Stimulated activated CD4-positive, alpha-beta T cell treated with anti-CD3 and anti-CD28 coated beads, Interleukin-15, amount 100 ng/mL, for 1 hour (primary cell): ENCODE measurements at places on chromosomes 1 and 21.
A peak's percentile ranks its signal among the peaks of the same experiment; 100 is the strongest.

- DNase-seq, result no peak
Measured at GRCh38 chr1:109886827-109887226, 23.8 kb upstream of the CSF1 start.

DNA sequence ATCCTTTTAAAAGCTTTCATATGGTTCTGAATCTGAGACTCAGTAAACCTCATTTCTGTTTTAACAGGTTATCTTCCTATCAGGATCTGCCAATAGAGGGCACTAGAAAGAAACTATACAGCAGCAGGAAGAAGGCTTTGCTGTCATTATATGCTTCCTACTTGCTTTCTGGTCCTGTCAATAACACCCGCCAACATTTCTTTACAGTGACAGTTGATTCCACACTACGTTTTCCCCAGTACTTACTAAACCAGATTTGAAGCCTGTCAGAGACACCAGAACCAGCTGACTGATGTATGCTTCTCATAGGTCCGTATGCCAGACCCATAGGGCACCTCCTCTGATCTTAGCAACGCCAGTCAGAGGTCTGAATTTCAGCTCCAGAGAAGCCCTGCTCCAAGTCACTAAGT is 341.0 kb upstream of the NEGR1 start:
- no peak for DNase-seq

DNA sequence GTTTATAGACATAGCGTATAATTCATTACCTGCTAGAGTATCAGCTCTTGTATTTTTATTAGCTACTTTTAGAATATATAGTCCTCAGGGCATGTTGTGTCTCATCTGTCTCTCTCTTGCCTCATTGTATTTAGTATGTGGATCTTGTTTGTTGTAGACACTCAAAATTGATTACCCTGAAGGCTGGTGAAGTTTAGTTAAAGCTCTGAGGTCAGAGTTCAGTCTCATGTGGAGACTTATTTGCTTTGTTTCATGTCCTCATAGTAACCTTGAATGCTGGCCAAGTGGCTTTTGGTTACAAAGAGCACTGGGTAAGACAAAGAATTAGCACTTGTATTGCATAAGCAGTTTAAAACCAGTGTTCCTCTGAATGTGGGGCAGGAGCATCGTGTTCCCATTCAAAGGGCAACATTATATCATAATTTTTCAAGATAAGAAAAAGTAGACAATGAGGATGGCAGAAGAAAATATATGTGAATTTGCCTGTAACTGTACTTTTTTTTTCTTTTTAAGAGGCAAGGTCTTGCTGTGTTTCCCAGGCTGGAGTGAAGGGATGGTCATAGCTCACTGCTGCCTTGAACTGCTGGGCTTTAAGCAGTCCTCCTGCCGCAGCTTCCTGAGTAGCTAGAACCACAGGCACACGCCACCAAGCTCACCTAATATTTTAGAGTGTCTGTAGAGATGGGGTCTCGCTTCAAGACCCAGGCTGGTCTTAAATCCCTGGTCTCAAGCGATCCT is 17.4 kb downstream of the CNST start:
- no peak for DNase-seq

- no peak for DNase-seq
Measured at GRCh38 chr1:1757422-1758058, 20.7 kb downstream of the NADK start.

GRCh38 chr1:178055779-178056471 is 38.0 kb upstream of the RASAL2 start:
- DNase-seq, result no peak

DNA sequence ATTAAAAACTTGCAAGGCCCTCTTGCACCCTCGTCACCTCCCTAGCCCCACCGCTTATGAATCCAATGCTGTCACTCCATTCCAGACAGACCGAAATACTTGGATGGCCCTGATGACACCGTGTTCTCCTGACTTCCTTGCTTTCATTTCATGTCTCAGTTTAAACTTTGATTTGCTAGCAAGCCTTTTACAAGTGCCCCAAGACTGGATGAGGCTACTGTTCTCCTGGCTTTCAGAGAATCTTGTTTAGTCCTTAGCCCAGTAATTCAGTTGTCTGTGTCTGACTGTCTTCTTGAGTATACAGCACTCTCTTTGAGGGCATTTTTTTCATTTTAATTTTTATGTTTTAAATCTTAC is 824 bp upstream of the IFI44L start:
- DNase-seq, result no peak

DNA sequence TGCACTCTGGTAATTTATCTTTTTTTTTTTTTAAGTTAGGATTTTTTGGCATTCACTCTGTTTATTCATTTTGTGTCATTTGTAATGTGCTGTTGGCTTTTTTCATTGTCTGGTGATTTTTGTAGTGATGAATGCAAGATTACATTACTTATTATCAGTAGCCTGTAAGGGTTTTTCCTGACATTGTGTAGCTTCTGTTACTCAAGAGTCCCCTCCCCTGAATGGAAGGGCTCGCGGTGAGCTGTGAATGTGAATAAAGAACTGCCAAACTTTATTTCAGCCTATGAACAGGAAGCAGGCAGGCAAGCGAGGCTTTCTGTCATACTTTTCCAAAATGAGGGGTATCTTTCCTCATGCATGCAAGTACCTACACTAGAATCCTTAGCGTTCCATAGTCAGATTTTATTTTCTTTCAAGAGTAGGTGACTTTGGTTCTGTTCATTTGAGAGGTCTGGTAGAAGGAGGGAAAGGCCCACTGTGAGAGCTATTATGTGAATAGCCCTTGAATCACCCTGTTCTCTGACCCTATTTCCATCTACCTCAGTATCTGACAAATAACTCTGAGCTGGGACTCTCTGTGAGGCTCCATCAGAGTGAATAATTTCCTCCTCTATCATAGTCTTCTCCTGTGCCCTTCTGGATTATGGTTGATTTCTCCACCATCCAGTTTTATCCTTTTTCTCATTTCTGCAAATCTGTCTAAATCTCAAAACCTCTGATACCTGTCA is 114.0 kb downstream of the CD247 start:
- no peak for DNase-seq

DNA sequence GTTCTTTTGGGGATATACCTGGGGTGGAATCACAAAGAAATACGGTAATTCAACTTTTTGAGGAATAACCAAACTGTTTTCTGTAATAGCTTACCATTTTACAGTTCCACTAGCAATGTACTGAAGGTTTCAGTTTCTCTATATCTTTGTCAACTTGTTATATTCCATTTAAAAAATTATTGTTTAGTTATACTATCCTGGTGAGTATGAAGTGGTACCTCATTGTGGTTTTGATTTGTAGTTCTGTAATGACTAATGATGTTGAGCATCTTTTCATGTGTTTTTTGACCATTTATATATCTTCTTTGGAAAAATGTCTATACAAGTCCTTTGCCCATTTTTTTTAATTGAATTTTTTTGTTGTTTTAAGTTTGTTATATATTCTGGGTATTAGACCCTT is 39.4 kb downstream of the MAST2 start:
- DNase-seq, result no peak

- no peak for DNase-seq
Measured at GRCh38 chr1:171742577-171742922, 685 bp upstream of the VAMP4 start.

- no peak for DNase-seq
Measured at GRCh38 chr1:209367061-209367772, 216.3 kb upstream of the CAMK1G start.

GRCh38 chr1:88685259-88685620 is 1.2 kb downstream of the PKN2 start:
- DNase-seq, result no peak

- DNase-seq, result no peak
Measured at GRCh38 chr1:113201560-113201959, 128.6 kb downstream of the LRIG2 start.

DNA sequence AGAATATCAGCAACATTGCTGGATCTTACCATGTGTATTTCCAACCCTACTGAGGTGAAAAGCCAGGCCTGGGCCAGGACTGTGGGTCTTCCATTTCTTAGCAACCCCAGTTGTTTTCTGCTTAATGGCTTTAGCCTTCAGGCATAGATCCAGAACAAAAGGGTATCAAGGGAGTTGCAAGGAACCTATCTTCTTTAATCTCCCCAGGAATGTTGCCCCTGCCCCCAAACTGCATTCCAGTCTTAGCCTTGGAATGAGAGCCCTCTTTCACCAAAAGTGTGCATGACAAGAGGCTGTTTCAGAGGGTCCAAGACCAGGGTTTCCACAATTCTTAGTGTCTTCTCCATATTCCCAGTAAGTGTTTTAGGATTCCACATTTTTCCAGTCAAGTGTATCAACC is 87.9 kb upstream of the SOX13 start:
- DNase-seq, result no peak

DNA sequence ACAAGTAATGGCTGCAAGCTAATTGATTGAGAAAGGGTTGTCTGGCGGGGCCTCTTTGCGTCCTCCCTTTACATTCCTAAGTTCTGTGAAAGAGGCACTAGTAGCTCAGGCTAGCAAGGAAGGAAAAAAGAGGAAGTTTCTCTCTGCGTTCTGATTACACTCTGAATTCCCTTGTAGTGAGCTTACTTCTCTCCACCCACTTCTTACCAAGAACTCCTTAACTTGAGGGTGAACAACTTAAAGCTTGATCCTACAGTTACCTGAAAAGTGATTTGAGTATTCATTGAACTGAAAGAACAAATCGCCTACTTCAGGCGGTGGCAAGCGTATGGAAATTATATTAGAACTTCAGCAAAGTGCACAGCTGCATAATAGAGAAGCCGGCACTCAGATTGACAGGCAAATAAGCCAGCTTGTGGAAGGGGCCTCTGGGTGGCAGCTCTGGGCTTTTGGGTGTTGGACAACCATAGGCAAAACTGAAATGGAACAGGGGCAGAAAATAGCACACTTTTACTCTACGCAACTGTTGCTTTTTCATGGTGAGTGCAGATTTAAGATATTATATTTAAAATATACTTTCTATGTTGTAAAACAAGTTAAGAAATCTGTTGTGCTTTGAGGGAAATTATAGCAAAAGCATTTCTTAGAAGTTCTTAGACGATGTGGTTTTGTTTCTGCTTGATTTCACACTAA is 464.5 kb downstream of the USP25 start:
- DNase-seq, result no peak

GRCh38 chr21:39634507-39634906 is 21.8 kb downstream of the B3GALT5 start:
- no peak for DNase-seq

DNA sequence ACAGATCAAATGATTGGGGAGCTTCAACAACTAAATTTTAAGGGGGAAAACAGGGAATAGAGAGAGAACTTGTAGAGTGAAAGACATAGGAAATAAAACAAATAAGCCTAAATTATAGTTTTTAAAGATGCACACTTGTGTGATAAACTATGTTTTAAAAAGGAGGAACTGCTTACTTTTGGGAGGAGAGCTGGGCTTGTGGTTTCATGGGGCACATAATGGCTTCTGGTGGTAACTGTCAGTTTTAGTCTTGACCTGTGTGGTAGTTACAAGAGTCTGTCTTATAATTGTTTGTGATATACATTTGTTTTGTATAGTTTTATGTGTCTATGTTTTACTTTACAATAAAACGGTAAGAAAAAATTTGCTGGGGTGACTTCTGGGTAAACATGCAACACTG is 165.3 kb downstream of the COL24A1 start:
- DNase-seq, result no peak

DNA sequence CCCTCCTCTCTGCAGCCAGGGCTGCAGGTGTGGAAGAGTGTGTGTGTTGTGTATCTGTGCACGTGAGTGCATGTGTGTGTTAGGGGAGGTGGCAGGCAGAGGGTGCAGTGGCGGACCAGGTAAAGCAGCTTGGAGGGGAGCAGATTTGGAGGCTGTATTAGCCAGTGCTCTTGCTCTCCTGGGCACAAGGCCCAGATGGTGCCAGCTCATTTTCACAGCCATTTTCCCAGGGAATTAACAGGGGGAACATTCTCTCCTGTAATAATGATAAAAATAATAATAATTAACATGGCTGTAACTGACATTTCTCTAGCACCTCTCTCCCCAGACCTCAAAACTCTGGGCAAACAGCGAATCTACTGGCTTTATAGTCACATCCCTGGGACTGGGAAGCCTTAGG is 43.6 kb downstream of the LRRN2 start:
- DNase-seq, result no peak

GRCh38 chr1:19619697-19620384 is 24.3 kb upstream of the NBL1 start:
- no peak for DNase-seq

DNA sequence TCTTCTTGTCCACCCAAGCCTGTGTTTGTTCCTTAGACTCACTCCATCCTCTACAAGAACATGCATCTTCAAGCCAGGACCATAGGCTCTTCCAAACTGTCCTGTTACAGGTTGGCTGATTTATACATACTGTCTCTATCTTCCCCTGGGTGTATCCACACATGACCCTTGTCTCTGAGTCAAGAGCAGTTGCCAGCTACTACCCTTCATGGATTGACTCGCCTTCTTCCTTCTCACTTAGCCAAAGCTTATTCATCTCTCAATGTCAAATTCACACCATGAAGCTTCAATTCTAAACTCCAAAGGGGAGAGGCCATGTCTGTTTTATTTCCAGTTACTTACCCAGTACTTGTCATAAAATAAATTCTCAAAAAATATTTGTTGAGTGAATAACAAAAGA is 64.1 kb upstream of the CACHD1 start:
- DNase-seq, result no peak

- peak; percentile 45 for DNase-seq
Measured at GRCh38 chr1:147890177-147890790, 12.3 kb upstream of the GJA8 start.

DNA sequence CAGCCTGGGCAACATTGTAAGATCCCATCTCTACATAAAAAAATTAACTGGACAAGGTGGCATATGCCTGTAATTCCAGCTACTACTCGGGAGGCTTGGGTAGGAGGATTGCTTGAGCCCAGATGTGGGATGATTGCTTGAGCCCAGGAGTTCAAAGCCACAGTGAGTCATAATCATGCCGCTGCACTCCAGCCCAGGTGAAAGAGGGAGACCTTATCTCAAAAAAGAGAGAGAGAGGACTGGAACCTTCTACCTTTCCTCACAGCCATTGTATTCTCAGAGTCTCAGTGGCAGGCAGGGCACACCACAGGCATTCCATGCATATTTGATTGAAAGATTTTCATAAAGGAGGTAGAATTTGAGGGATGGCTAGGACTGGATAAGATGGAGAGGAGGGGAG is 78.4 kb downstream of the KIF14 start:
- DNase-seq, result no peak

DNA sequence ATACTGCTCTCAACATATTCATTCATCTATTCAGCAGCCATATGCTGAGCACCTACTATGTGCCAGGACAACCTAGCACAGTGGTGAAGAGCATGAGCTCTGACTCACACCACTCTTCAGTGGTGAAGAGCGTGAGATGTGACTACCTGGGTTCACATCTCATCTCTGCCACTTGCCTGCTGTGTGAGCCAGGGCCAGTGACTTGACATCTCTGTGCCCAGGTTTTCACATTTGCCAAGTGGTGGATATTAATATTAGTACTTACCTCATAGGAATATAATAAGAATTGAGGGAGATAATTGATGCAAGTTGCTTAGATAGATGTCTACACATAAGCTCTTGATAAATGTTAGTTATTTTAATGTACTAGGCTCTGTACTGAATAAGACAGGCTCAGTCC is 488.9 kb downstream of the PTPRU start:
- no peak for DNase-seq
